ENCODE measurements at places on chromosomes 12 and 14.

DNA sequence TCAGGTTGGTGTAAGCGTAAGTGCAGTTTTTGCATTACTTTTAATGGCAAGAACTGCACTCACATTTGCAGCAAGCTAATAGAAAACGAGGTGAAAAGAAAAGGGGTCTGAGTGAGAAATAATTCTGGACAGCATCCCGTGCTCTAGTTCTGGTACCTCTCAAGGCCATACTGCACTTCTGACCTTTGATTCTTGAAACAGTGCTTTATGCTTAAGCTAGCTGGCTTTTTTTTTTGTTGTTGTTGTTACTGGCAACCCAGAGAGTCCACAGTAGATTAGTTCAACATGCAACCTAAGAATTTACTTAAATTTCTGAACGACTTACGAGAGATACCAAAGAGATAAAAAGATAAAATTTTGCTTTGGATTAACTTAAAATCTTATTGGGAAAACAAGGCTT is 75.2 kb upstream of the PRKD1 start:
- no peak for DNase-seq

DNA sequence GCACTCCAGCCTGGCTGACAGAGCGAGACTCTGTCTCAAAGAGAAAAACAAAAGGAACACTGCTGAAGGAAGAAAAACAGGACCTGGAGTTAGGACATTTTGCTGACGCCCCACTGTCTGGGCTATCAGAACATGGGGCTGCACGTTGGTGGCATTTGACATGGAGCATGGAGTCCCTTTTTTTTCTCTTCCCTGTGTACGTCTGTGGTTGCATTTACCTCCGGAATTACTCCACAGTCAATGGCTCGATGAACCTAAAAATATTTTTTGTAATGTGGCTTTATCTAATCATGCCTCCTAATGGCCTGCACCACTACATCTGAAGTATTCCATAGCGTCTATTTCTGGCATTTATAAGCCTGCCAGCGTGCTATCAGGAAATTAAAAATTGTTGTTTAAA is 30.7 kb downstream of the TESC start:
- DNase-seq, result no peak

- DNase-seq, result no peak
These were observed 10.7 kb downstream of the VDR start for GRCh38 chr12:47894068-47894467.

- DNase-seq, result no peak
These were observed 34.7 kb upstream of the FZD10 start for GRCh38 chr12:130127532-130127911.

DNA sequence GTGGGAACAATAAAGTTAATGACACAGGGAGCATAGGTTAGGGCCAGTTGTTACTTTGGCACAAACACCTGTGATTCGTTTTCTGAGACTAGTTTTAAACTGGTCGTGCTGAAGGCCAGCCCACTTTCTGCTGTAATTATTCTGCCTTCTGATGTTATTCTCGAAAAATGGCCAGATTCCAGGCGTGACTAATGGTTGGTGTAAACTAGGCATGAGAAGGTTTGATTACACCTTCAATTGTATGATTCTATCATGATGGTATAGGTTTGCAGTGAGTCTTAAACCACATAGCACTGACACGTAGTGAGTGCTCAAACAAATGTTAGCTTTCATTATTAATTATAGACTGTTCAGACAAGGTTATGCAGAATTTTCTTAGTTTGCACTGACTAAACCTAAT is 39.0 kb downstream of the CKB start:
- no peak for DNase-seq

GRCh38 chr12:11543457-11544158 is 105.9 kb upstream of the ETV6 start:
- no peak for DNase-seq

- DNase-seq, result peak; percentile 26
These were observed 1.3 kb downstream of the DTX1 start for GRCh38 chr12:113057565-113058485.

DNA sequence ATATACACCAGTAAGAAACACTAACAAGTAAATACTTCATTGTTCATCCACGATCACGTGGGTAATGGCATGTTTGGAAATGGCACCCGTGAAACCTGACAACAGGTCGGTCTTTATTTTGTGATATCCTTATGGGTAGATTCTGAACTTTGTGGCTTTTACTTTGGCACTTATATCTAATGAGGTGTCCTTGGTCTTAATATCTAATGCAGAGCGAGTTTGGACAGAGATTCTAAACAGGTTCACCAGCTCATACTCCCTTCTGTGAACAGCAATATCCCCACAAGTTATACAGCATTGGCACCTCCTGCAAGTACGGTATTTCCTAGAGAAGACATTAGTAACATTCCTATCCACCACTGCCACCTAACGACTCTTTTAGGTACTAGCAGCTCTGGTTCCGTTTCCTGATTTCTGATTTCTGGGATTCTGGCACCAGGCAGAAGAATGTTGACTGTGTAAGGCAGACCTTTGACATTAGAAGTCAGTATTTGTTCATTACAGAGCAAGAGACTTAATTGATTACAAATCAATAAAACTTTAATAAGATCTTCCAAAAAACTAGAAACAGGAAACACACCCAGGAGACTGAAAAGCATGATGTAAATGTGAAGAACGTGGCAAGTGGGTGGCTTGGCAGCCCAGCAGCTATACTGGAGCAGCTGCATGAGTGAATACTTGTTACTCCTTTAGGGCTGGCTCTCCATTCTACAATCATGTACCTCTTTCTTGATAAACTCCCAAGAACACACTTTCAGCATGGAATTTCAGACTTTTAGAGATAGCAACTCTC is 2.5 kb downstream of the ANG start:
- peak; percentile 49 for DNase-seq

DNA sequence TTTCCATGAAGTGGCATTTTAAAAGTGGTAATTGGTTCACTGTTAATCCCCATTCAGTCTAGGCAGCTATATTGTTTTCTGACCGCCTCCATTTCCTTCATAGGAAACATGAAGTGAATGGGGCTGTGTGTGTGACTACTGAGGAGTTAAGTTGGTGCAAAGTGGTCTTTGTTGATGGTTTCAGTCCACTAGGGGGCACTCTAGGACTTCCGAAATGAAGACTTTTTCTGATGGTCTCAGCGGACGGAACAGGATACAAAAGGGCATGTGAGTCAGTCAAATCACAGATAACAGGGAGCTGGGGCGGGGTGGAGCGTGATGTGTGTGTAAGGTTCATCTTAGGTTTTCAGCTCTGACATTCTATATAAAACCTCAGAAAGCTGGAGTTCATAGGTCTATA is 240.1 kb upstream of the OR4E1 start:
- peak; percentile 83 for DNase-seq

DNA sequence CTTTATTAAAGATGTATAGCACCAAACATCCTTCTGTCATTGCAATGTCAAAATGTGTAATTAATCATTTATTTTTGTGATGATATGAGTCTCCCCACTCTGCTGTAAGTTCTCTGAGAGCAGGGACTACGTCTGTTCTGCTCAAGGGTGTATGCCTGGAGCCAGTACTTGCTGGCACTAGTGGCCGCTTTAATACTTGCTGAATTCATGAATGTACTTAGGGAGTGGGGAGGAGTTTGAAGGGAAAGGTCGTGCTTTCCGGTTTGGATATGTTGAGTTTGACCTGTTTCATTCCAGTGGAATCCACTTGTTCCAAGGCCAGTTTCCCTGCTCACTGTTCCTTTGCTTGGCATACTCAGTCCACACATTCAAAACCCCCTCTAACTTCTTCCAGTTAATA is 1.9 kb upstream of the DCAF5 start:
- DNase-seq, result no peak

DNA sequence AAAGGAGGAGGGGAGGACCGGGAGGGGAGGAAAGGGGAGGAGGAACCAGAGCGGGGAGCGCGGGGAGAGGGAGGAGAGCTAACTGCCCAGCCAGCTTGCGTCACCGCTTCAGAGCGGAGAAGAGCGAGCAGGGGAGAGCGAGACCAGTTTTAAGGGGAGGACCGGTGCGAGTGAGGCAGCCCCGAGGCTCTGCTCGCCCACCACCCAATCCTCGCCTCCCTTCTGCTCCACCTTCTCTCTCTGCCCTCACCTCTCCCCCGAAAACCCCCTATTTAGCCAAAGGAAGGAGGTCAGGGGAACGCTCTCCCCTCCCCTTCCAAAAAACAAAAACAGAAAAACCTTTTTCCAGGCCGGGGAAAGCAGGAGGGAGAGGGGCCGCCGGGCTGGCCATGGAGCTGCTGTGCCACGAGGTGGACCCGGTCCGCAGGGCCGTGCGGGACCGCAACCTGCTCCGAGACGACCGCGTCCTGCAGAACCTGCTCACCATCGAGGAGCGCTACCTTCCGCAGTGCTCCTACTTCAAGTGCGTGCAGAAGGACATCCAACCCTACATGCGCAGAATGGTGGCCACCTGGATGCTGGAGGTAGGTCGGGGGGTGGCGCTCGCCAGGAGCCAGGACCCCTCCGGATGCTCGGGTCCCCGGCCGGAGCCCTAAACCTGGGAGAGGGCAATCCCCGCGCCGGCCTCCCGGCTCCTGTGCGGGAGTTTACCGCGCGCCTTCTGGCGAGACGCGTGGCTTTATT is at the start of gene CCND2:
Gene CCND2 (plus strand): TSS at position 111 of the 744 bp plus-strand sequence. CDS start 279 bp downstream, at position 390.
- peak; percentile 91 for DNase-seq

DNA sequence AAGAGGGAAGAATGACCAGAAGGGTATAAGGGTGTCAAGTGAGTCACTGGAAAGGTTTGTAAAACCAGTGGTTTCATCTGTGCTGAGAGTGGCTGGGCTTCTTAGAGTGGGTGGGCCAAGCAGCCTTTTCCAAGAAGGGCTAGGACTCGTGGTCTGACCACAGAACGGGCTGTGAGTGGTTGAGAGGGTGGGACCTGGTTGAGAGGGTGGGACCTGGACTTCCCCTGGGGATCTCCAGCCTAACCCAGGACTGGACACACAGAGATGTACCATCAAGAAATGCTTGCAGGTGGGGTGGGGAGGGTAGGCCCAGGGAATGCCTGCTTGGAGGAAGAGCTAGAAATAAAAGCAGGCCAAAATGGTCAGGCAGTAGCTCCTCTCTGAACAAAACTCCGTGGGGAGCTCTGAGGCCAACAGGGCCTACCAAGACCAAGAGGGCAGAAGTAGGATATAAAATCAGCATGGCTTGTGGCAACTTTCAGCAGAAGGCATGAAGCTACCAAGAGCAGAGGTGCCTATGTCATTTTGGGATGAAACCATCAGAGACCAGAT is 140.5 kb downstream of the FOXN3 start:
- peak; percentile 87 for DNase-seq

- DNase-seq, result peak; percentile 70
These were observed 17.6 kb downstream of the TDP1 start for GRCh38 chr14:89973234-89973823.

- DNase-seq, result no peak
These were observed 19.3 kb upstream of the TFCP2 start for GRCh38 chr12:51192284-51192671.

- DNase-seq, result no peak
These were observed 1.1 kb upstream of the CDKN3 start for GRCh38 chr14:54395716-54396115.

All from activated CD4-positive, alpha-beta T cell treated with anti-CD3 and anti-CD28 coated beads for 36 hours (primary cell).